ENCODE measurements at places on chromosomes 3 and 15.

DNA sequence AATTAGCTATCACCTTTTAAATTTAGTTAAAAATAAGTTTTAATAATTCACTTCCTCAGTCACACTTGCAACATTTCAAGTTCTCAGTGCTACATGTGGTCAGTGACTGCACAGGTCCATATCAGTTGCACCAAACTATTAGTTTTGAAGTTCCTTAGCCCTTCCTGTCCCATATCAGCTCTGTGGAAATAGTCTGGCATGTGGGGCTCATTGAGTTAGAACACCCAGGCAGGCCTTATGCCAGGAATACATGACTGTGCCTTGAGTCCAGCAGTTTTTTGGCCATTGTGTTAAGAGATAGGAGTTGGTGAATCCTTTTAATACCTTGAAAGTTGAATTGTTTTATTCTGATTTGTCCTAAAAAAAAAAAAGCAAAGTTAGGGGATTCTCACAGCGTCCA is 153.7 kb upstream of the BFSP2 start:
- H3K4me3 ChIP-seq: no peak overlapping the region
- no peaks in the 10 kb centered on the region for H3K36me3 ChIP-seq
- no peak for DNase-seq

GRCh38 chr3:51671734-51672475 is 853 bp downstream of the TEX264 start:
- peak; percentile 63 for DNase-seq
- peaks cover 26% of the 10 kb centered on the region for H3K4me1 ChIP-seq
- no peaks in the 10 kb centered on the region for H3K27me3 ChIP-seq
- H3K27ac ChIP-seq: peak overlapping the region; percentile 76
- peak overlapping the region; percentile 97 for H3K4me3 ChIP-seq
- H3K36me3 ChIP-seq: peaks cover 21% of the 10 kb centered on the region

DNA sequence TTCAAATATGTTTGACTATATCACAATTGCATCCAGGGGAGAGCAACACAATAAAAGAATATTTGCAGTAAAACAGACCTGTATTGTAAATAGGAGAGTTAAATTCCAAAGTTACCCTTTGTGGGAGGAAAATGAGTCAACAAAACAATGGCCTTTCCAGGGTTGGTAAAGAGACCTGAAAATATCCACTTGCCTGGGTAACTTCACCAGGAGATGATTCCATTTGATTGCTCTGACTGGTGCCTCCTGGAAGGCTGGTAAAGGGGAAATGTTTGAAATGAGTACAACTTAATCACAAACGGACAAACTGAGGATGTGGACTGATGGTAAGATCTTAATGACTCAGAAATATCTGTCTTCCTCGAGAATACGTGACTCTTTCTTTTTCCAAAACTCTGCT is 43.6 kb upstream of the SRGAP3 start:
- DNase-seq: no peak
- no peak overlapping the region for H3K4me3 ChIP-seq
- no peaks in the 10 kb centered on the region for H3K4me1 ChIP-seq
- peaks cover 16% of the 10 kb centered on the region for H3K27me3 ChIP-seq
- no peak overlapping the region for H3K27ac ChIP-seq

DNA sequence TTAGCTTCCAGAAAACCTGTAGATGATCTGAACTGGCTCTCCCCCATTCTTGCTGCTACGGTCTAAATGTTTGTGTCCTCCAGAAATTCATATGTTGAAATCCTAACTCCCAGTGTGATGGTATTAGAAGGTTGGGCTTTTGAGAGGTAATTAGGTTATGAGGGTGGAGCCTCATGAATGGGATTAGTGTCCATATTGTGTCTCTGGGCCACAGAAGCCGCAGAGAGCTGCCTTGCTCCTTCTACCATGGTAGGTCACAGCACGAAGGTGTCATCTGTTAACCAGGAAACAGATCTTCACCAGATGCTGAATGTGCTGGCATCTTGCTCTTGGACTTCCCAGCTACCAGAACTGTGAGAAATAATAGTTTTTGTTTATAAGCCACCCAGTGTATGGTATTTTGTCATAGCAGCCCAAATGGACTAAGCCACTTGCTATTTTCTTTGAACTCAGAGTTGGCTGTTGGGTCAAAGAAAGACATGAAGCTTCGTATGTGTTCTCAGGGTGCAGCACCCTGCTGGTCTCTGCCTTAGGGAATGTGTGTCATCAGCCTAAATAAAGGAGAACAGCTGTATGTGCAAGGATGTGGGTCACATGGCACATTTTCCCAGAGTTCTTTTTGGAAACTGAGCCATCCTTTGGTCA is 317.5 kb upstream of the SLCO3A1 start:
- peak overlapping the region; percentile 37 for H3K4me3 ChIP-seq
- peaks cover 75% of the 10 kb centered on the region for H3K4me1 ChIP-seq
- peak overlapping the region; percentile 91 for H3K27ac ChIP-seq
- H3K27me3 ChIP-seq: no peaks in the 10 kb centered on the region
- no peak for DNase-seq

DNA sequence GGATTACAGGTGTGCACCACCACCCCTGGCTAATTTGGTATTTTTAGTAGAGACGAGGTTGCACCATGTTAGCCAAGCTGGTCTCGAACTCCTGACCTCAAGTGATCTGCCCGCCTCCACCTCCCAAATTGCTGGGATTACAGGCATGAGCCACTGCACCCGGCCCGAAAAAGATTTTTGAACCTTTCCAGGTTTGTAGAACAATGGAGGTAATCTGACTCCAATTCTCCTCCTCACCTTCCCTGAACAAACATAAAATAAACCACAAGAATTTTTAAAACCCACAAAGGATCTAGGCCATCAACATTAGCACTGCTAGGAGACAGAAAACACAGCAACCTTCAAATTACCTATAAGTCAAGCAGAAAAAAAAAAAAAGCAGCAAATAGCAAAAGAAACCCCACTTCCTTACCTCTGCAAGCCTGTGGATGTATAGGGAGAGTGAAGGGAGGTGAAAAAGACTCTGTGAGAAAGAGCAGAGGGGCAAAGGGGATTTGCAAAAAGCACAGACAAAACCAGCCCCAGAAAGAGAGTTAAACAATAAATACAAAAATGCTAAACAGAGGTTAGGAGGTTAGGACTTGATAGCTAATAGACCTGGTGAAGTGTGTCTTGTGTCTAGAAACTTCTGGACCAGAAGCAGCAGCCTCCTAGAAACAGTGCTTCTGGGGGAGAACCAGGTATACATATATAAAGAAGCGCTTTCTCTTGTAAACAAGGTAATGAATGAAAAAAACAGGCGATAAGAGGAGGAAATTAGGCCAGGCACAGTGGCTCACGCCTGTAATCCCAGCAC is 32.1 kb downstream of the TFDP2 start:
- peak; percentile 58 for DNase-seq
- no peak overlapping the region for H3K4me3 ChIP-seq
- H3K36me3 ChIP-seq: no peaks in the 10 kb centered on the region
- H3K27me3 ChIP-seq: peaks cover 12% of the 10 kb centered on the region
- peak overlapping the region; percentile 31 for H3K27ac ChIP-seq

- no peaks in the 10 kb centered on the region for H3K36me3 ChIP-seq
- H3K27ac ChIP-seq: no peak overlapping the region
- H3K4me3 ChIP-seq: no peak overlapping the region
- H3K27me3 ChIP-seq: no peaks in the 10 kb centered on the region
These were observed 301.8 kb upstream of the SEMA6D start for GRCh38 chr15:47415539-47415971.

DNA sequence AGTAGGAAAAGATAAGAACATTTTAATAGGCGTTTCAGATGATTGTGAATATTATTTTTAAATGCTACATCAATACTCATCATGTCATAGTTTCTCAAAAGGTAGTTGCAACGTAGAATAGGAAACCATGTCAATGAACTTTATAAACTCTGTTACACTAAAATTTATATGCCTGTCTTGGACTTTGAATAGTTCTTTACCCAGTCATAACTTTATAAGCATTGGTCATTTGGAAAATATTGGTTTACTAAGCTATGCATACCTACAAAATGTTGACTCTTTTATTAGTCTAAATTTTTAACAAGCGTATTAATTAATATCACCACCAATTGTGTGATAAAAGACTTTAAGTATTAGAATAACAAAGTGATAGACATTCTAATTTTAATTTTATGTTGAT is 293.5 kb downstream of the CGGBP1 start:
- DNase-seq: no peak
- no peak overlapping the region for H3K4me3 ChIP-seq
- H3K27me3 ChIP-seq: no peaks in the 10 kb centered on the region

GRCh38 chr3:161322781-161323568 is 48.3 kb downstream of the SPTSSB start:
- H3K4me3 ChIP-seq: no peak overlapping the region
- no peaks in the 10 kb centered on the region for H3K36me3 ChIP-seq
- no peaks in the 10 kb centered on the region for H3K27me3 ChIP-seq
- H3K27ac ChIP-seq: peak overlapping the region; percentile 22
- H3K4me1 ChIP-seq: peaks cover 32% of the 10 kb centered on the region

DNA sequence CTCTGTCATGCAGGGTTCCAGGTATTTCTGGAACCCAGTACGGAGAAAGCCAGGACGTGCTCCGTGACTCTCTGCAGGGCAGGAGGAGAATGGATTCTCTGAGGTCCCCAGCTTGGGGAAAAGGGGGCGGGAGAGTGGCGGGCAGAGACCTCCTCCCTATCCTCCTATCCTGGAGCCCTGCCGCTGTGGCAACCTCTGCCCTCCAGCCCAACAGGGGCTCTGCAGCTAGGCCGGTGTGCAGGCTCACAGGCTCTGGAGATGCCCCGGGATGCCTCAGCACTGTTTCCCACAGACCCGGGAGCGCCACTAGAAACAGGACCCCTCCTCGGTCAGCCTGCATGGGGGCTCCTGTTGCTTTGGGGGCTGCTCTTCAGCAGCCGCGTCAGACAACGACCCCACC is 43.1 kb downstream of the NUP210 start:
- no peak overlapping the region for H3K4me3 ChIP-seq
- no peak for DNase-seq
- no peaks in the 10 kb centered on the region for H3K4me1 ChIP-seq
- H3K27me3 ChIP-seq: no peaks in the 10 kb centered on the region
- H3K36me3 ChIP-seq: peaks cover 6% of the 10 kb centered on the region
- no peak overlapping the region for H3K27ac ChIP-seq

DNA sequence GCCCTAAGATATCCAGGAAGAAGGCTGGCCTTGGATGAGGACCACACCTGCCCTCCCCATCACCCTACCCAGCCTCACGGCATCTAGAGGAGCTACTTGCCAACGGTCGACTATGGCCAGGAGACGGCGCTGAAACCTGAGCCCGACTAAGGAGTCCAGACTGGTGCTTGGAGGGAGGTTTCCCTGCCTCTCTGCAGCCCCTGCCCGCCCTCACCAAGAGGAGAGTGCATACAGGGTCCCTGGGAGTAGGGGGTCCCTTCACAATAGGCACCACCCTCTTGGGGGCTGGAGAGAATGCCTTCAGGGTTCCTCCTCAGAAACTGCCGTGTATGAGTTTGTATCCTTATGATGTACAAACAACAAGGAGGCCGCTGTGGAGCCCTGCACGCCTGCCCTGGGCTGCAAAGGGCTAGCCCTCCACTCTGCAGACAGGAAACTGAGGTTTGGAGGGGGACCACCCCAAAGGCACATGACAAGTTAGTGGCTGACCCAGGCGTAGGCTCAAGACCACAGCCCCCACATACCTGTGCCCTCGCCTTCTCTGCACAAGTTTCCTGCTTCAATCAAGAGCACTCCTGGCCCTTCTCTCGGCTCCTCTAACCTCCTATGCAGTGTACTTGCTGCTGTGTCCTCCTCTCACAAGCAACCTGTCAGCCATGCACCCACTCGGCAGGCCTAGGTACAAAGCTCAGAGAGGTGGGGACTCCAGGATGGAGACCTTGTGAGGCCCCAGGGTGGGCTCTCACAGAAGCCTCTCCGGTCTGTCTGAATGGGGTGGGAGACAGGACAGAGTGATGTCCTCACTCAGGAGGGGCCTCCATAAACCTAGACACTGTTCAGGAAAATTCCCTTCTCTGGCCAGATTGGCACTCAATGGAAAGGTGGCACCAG is 7.4 kb downstream of the KLF15 start:
- no peaks in the 10 kb centered on the region for H3K36me3 ChIP-seq
- H3K27me3 ChIP-seq: no peaks in the 10 kb centered on the region
- H3K27ac ChIP-seq: no peak overlapping the region
- no peak for DNase-seq
- no peaks in the 10 kb centered on the region for H3K4me1 ChIP-seq

- no peak overlapping the region for H3K4me3 ChIP-seq
- no peaks in the 10 kb centered on the region for H3K4me1 ChIP-seq
- H3K36me3 ChIP-seq: peaks cover 17% of the 10 kb centered on the region
- no peak overlapping the region for H3K27ac ChIP-seq
These were observed 37.5 kb upstream of the STIMATE start for GRCh38 chr3:52934630-52935530.

DNA sequence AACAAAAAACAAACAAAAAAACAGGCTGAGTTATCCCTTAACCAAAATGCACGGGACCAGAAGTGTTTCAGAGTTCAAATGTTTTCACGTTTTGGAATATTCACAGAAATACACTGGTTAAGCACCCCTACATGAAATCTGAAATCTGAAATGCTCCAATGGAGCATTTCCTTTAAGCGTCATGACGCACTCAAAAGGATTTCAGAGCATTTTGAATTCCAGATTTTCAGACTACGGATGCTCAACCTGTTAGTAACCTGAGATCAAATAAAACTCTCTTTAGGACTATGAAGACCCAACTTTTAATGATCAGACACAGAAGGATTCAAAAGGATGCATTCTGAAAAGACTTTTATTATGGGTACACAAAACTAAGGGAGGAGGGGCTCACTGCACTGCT is 9.6 kb downstream of the CLPX start:
- peaks cover 17% of the 10 kb centered on the region for H3K4me1 ChIP-seq
- no peak overlapping the region for H3K27ac ChIP-seq
- no peak overlapping the region for H3K4me3 ChIP-seq
- H3K27me3 ChIP-seq: no peaks in the 10 kb centered on the region

DNA sequence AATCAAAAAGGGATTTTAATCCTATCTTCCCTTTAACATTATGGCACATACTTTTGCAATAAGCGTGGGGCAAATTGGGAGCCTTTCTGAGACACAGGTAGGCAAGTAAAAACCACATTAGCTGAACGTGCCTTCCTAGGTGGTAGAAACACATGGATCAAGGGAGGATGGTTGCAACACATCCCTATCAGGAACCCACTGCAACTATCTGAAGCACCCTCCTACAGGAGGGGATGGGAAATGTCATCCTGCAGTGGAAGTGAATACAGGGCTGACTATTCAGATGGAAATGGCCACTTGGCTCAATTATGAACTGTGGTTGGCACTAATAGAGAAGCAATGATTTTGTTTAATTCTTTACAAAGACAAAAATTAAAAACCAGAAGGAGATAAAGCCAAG is 826.3 kb downstream of the FHIT start:
- H3K27me3 ChIP-seq: no peaks in the 10 kb centered on the region
- H3K4me3 ChIP-seq: no peak overlapping the region

GRCh38 chr3:127833281-127834032 is 11.1 kb upstream of the MGLL start:
- peaks cover 25% of the 10 kb centered on the region for H3K4me1 ChIP-seq
- no peak for DNase-seq
- H3K36me3 ChIP-seq: no peaks in the 10 kb centered on the region
